ENCODE measurements at places on chromosomes 11 and 22. TPM values are rescaled to one million over a fixed set of nuclear protein-coding genes. Genes with fewer than 3 reads are reported as not detected.

CD151 gene
- 69.7 TPM for total RNA-seq

- no peak for DNase-seq
These were observed at the start of gene PHOX2A for GRCh38 chr11:72244060-72244360. TSS of gene PHOX2A (minus strand) at chr11:72244176. CDS start at chr11:72244004, 172 bp downstream.

GRCh38 chr11:1566381-1567051, 5.6 kb downstream of the DUSP8 start:
- DNase-seq: peak; percentile 74

GRCh38 chr11:72338741-72339140, 94.8 kb upstream of the PHOX2A start:
- DNase-seq: no peak

- DNase-seq: no peak
These were observed 38.9 kb upstream of the GNAZ start for GRCh38 chr22:23031381-23031780.

DNA sequence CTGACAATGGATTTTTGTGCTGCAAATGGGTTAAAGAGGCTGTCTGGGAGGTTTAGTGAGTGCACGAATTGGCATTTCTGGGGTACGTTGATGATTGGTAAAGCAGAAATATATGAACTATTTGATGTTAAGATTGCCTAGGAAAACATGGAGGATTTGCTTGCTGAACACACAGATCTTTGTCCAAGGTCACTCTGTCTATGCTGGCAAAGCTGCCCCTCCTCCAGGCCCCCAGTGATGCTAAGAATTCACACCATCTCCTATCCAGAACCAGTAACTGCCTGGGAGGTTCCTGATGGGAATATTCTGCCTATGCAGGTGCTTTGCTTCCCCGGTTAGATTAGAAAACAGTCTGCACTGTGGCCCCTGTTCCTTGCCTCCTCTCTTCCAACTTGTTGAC, 5.8 kb downstream of the MTNR1B start:
- no peak for DNase-seq

GRCh38 chr11:96969251-96969650, 579.4 kb downstream of the JRKL start:
- DNase-seq: no peak

DNA sequence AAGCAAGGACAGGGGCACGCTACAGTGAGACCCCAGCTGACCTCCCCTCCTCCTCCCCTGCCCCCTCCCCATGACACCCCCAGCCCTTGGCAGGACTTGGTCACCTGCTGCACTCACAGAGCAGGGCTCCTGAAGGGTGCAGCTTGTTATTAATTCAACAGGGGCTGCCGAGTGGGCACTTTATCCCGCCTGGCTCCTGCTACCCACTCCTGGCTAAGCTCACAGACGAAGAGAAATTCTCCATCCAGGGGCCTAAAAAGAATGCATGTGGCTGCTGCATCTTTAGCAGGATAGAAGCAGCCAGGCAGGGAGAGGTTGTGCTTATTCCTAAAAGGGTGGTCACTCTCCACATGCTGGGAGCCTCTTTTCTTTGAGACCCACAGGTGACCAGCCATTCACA, 40.3 kb downstream of the GALNT18 start:
- no peak for DNase-seq

- DNase-seq: no peak
These were observed 29.2 kb upstream of the FEZ1 start for GRCh38 chr11:125525303-125525702.

GRCh38 chr22:34934261-34934660, 131.7 kb upstream of the ISX start:
- no peak for DNase-seq

PNPLA5 gene
- not detected for total RNA-seq

GRCh38 chr11:68546555-68546954, 86.0 kb downstream of the PPP6R3 start:
- DNase-seq: no peak

OR52N4 gene
- 1.0 TPM for total RNA-seq

GRCh38 chr11:69311767-69312385, 17.9 kb downstream of the MYEOV start:
- DNase-seq: peak; percentile 88

- DNase-seq: no peak
These were observed 24.0 kb downstream of the CD5 start for GRCh38 chr11:61126256-61126655.

DNA sequence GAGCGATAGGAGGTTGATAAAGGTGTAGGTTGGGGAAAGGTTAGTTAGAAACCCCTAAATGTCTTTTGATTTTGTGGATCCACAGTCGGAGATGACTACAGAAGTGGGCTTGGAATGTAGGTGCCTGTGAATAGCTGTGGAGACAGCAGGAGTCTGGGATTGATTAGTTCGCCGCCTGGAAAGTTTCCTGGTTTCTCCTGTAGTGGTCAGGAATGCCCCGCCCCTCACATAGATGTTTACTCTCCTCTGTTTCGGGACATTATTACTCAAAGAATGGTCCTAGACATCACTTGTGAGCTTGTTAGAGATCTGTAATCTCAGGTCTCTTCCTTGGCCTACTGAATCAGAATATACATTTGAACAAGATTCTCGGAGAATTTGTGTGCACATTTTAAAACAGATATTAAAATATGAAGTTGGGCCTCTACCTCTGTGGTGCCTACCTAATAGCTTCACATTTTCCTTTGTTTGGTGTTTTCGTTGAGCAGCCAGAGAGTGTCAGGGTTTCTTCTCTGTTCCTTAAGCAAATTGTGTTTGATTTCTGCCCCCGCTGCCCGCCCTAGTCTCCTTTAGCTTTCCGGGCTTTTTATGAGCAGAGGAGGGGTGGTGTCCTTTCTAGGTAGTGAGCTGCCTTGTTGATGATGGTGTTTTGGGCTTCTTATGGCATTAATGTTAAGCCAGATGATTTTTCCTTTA, 89.4 kb downstream of the PPP6R3 start:
- no peak for DNase-seq

- no peak for DNase-seq
These were observed 87.6 kb upstream of the TIMP3 start for GRCh38 chr22:32713737-32714457.

- no peak for DNase-seq
These were observed 35.0 kb upstream of the BMAL1 start for GRCh38 chr11:13242564-13242963.

GRCh38 chr11:73426219-73426850, 50.1 kb downstream of the RELT start:
- DNase-seq: no peak

Data from spleen (tissue), 13 donors.